CD8-positive, alpha-beta memory T cell (primary cell): ENCODE measurements at places on chromosomes 6 and 20.

- DNase-seq, result no peak
Measured at GRCh38 chr6:133893946-133894345, 5.0 kb downstream of the TCF21 start.

- DNase-seq, result no peak
Measured at GRCh38 chr20:51126337-51126736, 103.4 kb upstream of the KCNG1 start.

GRCh38 chr6:37495244-37495934 is 4.3 kb downstream of the CCDC167 start:
- no peak for DNase-seq

DNA sequence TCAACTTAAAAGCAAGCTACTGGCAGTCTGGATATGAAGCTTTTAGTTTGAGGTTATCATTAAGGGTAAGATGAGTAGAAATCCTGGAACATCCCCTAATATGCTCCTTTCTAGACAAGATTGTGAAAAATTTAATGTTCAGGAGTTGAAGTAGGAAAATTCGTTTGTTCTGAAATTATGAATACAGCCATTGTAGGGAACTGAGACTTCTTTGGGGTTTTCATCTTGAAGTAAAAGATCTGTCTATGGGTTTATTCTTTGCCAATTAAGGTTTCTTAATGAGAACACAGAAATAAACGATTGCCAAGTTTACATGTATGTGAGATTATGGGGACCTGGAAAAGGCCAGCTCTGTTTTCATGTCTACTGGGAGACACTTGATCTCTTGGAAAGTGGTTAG is 225.6 kb upstream of the MOCS1 start:
- DNase-seq, result no peak

- no peak for DNase-seq
Measured at GRCh38 chr6:30889921-30890645, 5.8 kb downstream of the DDR1 start.

DNA sequence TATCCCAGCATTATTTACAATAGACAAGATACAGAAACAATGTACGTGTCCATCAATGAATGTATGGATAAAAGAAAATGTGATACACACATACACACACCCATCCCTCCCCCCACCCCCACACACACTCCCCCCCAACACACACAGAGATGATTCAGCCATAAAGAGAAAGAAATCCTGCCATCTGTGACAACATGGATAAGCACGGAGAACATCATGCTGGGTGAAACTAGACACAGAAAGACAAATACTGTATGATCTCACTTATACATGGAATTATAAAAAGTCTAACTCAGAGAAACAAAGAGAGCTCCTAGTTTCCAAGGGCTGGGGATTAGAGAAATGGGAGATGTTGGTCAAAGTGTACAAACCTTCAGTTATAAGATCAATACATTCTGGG is 104.8 kb upstream of the LY86 start:
- no peak for DNase-seq

GRCh38 chr6:38867726-38868125 is 152.6 kb downstream of the DNAH8 start:
- no peak for DNase-seq

- peak; percentile 41 for DNase-seq
Measured at GRCh38 chr6:2765896-2766766, 938 bp downstream of the WRNIP1 start.

GRCh38 chr6:16124198-16125180 is 4.4 kb upstream of the MYLIP start:
- no peak for DNase-seq

DNA sequence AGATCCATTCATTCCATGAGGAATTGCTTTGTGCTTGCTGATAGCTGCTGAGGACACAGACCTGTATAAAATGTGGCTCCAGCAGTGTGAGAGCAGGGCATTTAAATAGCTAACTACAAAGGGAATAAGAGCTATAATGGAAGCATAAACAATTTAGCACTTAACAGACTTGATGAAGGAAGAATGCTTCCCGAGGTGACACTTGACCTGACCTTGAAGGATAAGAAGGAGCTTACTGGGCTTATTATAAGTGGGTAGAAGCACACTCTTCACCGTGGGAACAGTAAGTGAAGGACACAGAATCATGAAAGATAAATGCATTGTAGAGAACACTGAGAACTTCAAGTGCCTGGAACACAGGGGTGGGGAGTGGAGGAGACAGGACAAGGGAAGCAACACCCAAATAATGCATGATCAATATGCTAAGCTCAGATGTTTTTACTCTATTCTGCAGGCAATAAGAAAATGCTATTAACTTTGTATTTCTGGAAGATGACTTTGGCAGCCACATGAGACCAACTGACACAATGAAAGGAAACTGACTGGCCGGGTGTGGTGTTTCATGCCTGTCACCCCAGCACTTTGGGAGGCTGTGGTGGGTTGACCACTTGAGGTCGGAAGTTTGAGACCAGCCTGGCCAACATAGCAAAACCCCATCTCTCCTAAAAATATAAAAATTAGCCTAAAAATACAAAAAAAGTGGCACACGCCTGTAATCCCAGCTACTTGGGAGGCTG is 84.2 kb downstream of the EPB41L2 start:
- DNase-seq, result no peak

DNA sequence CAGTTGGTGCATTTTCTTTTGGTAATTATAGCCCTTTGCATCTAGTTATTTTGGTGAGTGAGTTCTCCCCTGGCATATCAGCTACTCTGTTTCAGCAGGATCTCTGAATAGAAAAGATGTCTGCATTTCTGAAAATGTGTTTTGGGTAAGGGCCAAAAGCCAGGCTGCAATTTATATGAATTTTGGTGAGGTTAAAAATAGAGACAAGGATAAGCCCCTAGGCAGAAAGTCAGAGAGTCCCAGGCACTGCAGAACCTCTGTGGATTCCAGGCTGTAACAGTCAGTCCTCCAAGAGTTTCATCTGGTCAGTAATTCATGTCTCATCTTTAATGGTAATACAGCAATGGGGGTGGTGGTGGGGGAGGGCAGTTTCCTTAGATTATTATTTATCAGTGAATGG is 53.0 kb downstream of the HDGFL1 start:
- no peak for DNase-seq

DNA sequence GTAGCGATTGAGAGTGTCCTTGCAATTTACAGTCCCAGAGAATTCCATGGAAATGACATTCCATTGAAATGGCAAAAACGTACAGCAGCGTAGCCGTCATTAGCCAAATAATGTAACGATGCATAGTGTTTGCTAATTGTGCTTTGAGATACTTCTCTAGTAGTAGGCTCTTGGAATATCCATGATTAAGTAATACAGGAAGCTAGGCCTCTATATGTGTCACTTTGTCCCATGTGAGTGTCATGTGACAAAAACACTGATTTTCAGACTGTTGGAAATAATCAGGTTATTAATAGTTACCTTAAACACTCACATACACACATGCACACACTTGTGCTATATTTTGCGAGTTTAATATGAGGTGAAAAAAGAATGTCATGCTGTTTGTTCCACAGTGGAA is 35.2 kb downstream of the SLX4IP start:
- DNase-seq, result no peak

GRCh38 chr6:18241208-18242038 is 22.9 kb downstream of the DEK start:
- DNase-seq, result no peak

GRCh38 chr20:10385850-10386544 is 48.0 kb downstream of the MKKS start:
- DNase-seq, result no peak

DNA sequence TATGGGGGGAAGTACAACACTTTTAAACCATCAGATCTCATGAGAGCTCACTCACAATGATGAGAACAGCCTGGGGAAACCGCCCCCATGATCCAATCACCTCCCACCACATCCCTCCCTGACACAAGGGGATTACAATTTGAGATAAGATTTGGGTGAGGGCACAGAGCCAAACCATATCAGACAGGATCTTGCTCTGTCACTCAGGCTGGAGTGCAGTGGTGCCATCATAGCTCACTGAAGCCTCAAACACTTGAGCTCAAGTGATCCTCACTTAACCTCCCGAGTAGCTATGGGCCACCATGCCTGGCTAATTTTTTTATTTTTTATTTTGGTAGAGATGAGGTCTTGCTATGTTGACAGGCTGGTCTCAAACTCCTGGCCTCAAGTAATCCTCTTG is 5.1 kb upstream of the IYD start:
- DNase-seq, result no peak

DNA sequence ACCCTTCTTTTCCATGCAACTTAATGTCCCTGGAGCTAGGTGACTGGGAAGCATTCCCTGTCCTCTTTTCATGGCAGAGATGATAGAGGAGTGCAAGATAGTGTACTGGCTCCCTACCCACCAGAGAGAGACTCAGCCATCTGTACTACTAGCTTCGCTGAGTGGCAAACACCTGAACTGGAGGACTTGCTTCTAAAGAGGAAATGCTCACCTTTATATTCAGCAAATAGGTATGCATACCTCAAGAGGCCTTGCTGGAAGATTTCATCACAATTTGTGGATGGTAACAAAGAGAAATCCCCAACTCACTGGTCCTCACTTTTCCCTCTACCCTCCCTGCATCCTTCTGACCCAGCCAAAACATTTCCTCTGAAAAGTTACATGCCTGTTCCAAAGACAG is 124.1 kb downstream of the FOXA2 start:
- DNase-seq, result no peak

- DNase-seq, result no peak
Measured at GRCh38 chr6:39886871-39887270, 47.4 kb downstream of the MOCS1 start.

GRCh38 chr6:116847227-116847626 is 18.3 kb upstream of the GPRC6A start:
- DNase-seq, result no peak

DNA sequence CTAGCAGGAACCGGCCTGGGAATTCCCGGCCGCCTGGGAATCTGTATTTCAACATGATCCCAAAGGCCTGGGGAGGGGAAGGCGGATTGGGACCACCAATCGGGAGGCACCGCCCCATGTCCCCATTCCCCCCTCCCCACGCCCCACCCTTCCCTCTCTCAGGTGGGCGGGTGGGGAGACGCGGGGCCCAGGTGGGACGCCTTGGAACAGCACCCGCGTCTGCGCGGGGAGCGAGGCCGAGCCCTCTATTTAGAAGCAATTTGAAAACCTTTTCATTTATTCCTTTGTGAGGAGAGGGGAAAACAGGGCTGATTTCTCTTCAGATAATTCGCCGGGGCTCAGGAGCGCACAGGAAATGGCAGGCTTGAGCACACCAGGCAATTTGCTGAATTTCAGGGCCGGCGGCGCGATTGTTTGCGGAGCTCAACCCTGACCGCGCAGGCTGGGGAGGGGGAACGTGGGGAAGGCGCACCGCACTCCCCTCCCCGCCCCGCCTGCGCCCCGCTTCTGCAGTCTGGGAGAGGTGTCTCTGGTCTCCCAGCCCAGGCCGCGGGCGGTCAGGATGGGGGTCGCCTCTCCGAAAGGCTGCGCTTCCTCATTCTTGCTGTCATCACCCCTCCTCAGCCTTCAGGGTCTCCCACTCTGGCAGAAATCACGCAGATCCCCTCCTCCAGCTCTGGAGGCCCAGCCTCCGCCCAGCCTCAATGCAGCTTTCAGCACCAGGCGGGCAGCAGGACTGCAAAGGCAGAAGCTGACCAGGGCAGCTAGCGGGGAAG is 170.0 kb downstream of the GRM4 start:
- no peak for DNase-seq

DNA sequence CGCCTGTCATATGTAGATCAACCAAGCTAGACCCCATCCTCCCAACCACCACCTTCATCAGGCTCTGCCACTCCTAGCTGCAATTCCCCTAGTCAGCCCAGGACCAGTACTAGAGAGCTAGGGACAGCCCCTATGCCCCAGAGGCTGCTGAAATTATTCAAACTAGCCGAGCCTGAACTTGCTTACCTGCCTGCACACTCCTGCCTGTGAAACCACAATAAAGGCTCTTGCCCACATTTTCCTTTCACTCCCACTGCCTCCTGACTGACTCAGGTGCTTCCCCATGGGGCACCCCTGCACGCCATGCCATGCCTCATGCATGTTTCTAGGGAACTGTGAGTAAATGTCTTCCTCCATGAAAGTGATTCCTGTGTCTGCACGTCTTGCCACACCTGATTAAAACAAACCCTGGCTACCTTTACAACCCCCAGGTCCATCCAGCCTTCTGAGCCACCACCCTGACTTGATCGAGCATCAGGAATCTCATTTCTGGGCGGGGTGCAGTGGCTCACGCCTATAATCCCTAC is 66.5 kb upstream of the IER3 start:
- DNase-seq, result no peak

DNA sequence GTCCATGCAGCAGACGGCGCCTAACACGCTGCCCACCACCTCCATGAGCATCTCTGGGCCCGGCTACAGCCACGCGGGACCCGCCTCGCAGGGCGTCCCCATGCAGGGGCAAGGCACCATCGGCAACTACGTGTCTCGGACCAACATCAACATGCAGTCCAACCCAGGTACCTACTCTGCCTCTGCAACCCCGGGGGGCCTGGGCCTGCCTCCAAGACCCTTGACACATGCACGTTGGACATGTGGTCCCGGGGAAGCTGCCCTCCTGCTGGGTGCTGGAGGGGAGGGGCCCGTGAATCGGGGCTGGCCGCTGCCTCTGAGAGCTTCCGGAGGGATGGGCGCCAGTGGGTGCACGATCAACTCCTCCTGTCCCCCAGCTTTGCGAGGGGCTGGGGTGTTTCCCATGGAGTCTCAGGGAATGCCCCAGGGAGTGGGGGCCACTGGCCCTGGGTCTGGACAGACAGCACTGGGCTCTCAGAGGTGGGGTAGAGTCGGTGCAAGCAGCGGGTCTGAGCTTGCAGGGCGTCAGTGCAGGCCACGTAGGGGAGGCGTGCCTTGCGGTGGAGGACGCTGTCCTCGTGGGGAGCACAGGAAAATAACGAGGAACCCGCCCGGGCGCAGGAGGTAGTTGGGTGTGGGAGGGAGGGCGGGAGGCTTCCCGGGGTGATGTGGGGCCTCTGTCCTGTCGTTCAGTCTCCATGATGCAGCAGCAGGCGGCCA is 19.4 kb downstream of the SS18L1 start:
- no peak for DNase-seq

GRCh38 chr20:63319164-63320040 is 26.4 kb downstream of the COL20A1 start:
- DNase-seq, result no peak

- no peak for DNase-seq
Measured at GRCh38 chr6:451336-451735, 59.8 kb downstream of the IRF4 start.

- DNase-seq, result no peak
Measured at GRCh38 chr6:144544266-144544830, 259.2 kb downstream of the UTRN start.

GRCh38 chr6:81806793-81807565 is 54.5 kb upstream of the TENT5A start:
- DNase-seq, result no peak
